T-helper 1 cell (primary cell): ENCODE measurements at places on chromosomes 11 and 22.

DNA sequence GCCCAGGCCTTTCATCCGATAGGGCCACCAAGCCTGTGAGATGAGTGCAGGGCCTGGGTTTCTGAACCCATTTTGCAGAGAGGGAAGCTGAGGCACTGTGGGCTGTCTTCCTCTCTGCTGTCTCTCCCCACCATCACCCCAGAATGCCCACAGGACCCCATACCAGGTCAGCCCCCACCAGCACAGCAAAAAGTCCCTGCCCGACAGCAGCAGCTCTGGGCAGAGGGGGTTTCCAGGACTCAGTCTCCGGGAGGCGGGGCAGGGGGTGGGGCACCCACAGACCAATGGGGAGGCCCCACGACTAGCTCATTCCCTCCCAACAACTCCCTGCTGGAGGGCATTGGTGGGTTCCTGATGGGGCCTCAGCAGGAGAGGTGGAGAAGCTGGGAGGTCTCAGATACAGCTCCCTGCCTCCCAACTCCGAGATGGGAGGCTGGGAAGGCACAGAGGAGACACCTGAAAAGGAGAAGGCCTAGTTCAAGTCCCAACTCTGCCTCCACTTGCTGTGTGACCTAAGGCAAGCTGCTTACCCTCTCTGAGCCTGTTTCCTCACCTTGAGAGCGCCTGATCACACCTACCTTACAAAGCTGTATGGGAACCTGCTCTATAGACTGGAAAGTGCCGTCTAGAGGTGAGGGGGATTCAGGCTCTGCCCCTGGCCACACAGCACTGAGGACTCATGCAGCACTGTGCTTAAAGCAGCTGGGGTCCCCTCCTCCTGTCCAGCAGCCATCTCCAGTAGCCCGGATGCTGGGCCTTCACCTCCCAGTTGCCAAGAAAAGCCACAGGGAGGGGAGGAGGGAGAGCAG is 3.5 kb downstream of the CBX7 start:
- DNase-seq: peak; percentile 65

- DNase-seq: no peak
Observed at GRCh38 chr11:117205211-117205818, 6.1 kb downstream of the TAGLN start.

DNA sequence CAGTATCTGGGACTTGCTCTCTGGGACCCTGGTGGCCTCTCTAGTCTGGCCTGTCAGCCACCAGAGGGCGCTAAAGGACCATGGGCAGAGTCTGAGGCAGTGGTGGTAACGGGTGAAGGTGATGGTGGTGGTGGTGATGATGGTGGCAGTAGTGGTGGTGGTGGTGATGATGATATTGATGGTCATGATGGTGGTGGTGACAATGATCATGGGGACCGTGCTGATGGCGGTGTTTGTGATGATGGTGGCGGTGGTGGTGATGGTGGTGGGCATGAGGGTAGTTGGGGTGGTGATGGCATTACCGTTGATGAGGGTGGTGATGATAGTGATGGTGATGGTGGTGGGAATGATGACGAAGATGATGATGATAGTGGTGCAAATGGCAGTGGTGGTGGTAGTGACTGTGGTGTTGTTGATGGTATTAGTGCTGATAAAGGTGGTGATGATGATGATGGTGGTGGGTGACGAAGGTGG is 16.0 kb downstream of the TRPM5 start:
- peak; percentile 70 for DNase-seq

DNA sequence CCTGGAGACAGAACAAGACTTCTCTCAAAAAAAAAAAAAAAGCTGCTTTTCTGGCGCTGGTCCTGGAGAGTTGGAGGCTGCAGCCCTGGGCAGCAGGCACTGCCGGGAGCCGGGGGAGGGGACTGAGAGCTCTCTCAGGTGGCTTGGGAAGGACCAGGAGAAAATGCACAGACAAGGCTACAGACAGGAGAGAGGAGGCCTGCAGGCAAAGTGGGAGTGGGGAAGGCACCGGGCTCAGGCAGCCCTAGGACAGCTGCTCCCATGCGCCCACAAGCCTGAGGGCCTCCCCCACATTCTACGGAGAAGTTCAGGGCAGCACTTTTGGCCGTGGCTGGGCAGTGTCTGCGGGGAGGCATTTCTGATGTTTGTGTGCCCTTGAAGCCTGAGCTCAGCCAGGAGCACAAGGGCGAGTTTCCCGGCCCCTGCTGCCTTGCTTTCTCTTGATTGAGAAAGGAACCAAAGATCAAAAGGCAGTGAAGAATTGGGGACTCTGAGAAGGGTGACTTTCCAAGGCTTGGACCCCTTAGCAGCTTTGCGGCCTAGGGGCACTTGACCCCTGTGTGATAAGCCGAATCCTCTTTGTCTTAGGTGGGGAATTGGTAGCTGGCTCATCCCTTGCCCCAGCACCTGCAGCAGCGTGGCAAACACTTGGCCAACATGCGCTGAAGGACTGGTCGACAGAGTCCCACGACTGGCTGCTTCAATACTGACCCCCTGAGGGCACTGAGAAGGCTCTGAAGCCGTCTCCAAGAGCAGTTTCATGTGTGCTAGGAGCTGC is 35.3 kb downstream of the PPM1F start:
- DNase-seq: no peak

- DNase-seq: no peak
Observed at GRCh38 chr11:15371533-15371932, 256.8 kb downstream of the INSC start.

- DNase-seq: peak; percentile 96
Observed at GRCh38 chr11:86592659-86593451, 79.6 kb downstream of the ME3 start.

DNA sequence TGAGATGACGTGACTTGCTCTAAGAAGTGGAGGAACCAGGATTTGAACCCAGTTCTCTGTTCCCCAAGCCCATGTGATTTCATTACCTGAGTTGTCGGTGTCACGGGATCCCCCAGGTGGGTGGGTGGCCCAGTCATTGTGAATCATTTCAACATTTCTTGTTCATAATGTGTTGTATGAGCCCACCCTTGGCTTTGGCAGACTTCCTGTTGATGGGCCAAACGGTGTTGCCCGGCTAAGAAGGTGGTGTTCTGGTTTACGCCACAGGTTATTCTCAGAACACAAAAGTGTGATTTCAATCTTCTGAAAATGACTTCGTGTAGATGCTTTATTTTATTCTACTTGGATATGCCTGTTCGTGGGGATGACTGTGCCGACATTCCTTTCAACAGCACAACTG is 21.6 kb upstream of the ST14 start:
- DNase-seq: no peak

GRCh38 chr11:91136631-91137030 is 913.8 kb upstream of the CHORDC1 start:
- no peak for DNase-seq

GRCh38 chr11:66854729-66855211 is 2.1 kb upstream of the LRFN4 start:
- DNase-seq: no peak

GRCh38 chr22:49016909-49017481 is 810.7 kb downstream of the BRD1 start:
- DNase-seq: no peak

DNA sequence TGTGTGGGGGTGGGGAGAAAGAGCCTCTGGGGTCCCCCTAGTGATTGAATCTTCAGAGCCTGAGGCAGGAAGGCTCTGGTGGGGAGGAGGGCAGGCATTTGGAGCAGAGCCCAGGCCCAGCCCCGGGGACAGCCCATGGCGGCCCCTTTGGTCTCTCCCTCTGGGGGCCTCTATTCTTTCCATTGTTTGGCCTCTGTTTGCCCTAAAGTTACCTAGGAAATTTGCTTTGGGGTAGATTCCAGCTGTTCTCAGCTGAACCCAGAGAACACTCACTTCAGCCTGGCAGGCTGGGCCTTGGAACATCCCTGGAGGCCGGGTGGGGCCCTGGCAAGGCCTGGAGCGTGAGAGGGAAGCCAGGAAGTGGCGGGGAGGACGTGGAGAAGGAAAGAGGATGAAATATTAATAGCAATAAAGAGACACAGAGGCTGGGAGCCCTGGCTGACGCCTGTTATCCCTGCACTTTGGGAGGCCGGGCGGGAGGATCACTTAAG is 22.9 kb upstream of the A4GALT start:
- no peak for DNase-seq

DNA sequence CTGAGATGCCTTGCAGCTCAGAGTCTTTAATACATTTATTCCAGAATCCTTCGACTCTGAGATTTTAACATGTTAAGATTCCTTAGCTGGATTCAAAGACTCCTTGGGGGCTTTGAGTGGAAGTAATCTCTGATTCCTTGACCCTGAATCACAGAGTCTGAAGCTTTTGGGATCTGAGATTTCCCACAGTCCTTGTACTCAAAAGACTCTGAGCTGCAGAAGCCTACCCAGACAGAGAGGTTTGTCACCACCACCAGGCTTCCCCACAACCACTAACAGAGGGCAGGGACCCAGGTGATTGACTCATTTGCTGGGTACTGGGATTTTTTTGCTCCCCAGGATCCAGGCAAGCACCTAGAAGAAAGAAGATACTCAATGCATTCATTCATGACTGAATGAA is 1.4 kb upstream of the SERPINH1 start:
- no peak for DNase-seq

- DNase-seq: no peak
Observed at GRCh38 chr22:33931406-33931805, 11.1 kb upstream of the LARGE1 start.

DNA sequence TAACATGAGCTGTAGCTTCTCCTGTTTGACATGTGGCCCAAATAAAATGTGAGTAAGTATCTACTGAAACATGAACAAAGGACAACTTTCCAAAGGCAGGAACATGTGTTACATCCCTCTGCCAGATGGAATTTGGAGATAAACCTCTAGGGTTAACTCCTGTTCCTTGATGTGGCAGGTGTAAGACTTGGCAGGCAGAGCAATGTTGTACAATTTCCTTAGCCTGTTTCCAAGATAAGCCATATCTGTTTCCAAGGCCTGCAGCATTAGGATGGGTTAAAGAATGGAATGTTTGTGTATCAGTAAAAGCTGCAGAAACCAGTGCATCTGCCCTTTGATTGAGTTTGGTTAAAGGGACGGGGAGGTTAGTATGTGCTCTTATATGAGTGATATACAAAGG is 8.8 kb upstream of the DNAJB13 start:
- no peak for DNase-seq

- DNase-seq: no peak
Observed at GRCh38 chr22:50114221-50115021, 24.6 kb downstream of the MOV10L1 start.

- no peak for DNase-seq
Observed at GRCh38 chr11:69512136-69512535, 30.7 kb downstream of the LINC01488 start.

DNA sequence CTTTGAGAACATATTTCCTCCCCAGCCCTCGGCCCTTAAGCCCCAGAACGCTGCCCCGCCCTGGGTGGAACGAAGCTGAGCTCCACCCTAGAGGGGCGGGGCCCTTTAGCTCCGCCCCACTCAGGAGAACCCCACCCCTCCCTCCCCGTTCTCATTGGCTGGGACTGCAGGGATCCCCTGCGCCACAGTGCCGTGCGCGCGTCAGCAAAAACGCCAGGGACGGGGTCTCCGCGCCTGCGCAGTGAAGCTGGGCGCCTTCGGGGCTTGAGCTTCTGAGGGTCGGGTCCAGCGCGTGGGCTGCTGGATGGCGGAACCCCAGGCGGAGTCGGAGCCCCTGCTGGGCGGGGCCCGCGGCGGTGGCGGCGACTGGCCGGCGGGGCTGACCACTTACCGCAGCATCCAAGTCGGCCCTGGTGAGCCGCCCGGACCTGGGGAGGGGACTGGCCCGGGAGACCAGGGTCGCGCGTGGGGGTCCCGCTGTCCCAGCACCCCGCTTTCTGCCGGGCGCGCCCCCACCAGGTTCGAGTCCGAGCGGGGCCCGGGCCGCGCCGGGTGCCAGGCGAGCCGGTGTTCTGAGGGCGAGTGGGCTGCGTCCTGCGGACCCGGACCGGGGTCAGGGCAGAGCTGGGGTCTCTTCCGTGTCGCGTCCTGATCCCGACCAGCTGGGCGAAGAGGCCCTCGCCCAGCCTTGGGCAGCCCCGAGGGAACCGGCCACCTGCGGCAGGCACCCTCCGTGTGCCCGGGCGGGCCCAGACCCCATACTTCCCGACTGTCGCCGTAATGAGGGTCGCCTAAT is at the start of gene TPCN2:
Gene TPCN2 (plus strand): TSS at position 239 of the 796 bp plus-strand sequence. CDS start 66 bp downstream, at position 305.
- peak; percentile 91 for DNase-seq

GRCh38 chr22:41369424-41369745 is 12.4 kb upstream of the TEF start:
- DNase-seq: no peak

DNA sequence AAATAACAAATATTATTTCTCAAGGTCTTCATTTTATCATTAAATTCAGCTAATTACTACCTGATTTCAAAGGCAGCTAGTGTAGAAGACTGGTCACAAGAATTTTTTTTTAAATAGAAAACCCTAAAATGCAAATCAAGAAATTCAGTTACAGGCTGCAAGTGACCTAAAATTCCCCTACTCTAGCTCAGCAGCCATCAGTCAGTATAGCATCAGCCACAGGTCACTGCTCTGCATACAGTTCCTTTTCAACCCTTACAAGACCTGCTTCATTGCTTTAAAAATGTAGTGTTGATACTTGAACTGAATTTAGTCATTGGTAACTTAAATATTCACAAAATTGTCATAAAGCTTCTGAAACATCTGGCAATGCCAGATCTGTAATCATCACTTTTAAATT is 9.5 kb upstream of the B3GNT6 start:
- no peak for DNase-seq

DNA sequence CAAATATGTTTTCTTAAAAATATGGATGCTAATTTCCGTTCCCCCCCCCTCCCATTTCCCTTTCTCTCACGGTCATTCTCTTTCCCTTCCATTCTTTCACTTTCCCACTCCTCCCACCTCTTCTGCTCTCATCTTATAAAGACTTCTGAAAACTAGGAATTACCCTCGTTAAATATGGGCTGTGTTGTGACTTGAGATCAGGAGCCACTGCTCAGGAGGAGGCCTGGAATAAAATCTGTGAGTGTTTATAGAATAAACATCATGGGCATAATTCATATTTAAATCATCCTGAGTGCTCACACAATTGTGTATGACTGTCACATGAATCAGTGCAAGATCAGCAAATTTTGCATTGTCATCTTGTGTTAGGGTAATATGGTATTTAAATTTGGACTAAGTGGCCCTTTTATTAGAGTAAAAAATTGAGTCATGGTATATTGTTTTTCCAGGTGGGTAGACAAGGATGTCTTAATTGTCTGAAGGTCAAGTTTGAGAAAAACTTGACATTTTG is 208.0 kb downstream of the DDX10 start:
- no peak for DNase-seq

DNA sequence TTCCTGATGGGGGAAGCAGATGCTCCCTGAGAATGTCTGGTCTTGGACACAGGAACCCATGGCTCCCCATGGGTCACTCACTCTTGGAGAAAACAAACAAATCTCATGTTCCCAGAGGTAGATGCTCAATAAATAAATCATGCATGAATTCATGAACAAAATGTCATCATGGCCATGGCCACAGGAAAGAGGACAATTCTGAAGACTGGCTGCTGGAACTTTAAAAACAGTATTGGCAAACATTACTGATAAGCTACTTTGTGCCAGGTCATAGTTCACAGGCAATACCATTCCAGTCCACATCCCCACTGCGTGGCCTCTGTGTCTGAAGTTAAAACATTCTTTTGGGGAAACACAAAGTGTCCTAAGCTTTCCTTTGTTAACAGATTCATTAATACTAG is 9.2 kb upstream of the SMIM35 start:
- no peak for DNase-seq
